ENCODE measurements at places on chromosomes 4 and X.

DNA sequence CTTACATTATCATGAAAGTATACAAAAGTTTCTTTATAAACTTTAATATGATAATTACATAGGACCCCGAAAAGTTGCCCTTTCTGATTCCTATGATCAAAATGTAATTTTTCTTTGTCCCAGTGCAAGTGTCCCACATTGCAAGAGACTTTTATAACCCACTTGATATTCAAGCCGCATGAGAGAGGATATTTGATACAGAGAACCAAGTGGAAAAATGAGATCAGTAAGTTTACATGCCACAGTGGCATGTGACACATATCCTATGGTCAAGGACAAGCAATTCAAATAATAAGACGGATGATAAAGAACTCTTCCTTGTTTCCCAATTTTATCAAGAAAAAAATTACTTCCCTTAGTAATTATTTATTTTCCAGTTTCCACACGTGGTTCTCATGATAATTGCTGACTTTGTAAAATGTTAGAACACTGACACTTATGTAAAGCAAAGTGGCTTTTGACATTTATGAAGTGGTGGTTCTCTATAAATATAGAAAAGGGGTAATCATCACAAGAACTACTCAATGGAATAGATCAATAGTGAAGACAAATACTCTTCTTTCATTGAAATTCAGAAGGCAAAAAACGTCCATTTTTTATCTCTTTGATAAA is 273.7 kb upstream of the NOCT start:
- DNase-seq: no peak

GRCh38 chr4:47650584-47651130 is 165.6 kb downstream of the ATP10D start:
- DNase-seq: no peak

- DNase-seq: no peak
Observed at GRCh38 chrX:30618160-30618765, 35.0 kb upstream of the GK start.

DNA sequence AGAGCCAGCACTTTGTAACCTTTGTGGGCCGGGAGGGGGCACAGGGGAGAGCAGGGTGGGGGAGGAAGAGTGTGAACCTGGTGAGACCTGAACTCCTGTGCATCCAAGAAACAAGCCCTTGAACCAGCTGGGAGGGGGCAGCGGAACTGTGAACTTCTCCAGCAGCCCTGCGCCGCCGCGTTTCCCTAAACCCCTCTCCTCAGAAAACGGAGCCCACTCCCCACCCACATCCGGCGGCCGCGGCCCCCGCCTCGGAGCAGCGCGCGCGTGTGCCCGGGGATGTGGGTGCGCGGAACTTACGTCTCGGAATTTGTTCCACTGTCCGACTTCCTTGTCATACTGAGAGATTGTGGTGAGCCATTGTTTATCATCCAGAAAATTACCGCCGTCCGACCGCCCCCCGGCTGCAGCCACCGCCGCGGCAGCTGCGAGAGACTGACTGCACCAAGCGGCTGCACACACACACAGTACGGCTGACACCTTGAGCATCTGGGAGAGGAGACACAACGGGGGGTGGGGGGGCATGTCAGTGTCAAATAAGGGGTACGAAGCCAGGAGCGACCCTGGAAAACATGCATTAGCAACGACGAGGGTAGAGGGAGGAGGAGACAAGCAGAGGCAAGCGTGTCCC is 494 bp downstream of the SPOCK3 start:
- no peak for DNase-seq

GRCh38 chr4:173253561-173253960 is 80.6 kb downstream of the HMGB2 start:
- no peak for DNase-seq

GRCh38 chr4:73028621-73029020 is 40.9 kb downstream of the COX18 start:
- DNase-seq: no peak

Data from activated CD8-positive, alpha-beta memory T cell treated with anti-CD3 and anti-CD28 coated beads for 4 hours (primary cell).